ENCODE measurements at places on chromosomes 3 and 15. TPM values are rescaled to one million over a fixed set of nuclear protein-coding genes. Genes with fewer than 3 reads are reported as not detected.
A peak's percentile ranks its signal among the peaks of the same experiment; 100 is the strongest.

DNA sequence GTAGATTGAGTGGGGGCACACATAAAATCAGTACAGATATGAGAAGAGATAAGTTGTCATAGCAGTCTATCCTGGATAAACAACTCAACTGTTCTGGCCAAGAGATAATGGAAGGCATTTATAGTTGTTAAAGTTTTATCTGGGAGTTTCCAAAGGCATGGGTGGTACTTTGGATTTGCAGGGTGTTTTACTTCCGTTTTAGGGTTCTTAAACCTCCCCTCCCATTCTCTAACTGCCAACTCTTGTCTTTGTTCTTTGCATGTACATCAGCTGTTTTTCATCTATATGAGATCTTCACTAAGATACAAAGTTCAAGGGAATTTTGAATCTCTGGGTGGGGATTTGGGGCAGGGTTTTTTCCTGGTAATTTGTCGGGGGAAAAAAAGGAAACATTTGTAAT is 174.7 kb upstream of the CGNL1 start:
- DNase-seq = no peak

DNA sequence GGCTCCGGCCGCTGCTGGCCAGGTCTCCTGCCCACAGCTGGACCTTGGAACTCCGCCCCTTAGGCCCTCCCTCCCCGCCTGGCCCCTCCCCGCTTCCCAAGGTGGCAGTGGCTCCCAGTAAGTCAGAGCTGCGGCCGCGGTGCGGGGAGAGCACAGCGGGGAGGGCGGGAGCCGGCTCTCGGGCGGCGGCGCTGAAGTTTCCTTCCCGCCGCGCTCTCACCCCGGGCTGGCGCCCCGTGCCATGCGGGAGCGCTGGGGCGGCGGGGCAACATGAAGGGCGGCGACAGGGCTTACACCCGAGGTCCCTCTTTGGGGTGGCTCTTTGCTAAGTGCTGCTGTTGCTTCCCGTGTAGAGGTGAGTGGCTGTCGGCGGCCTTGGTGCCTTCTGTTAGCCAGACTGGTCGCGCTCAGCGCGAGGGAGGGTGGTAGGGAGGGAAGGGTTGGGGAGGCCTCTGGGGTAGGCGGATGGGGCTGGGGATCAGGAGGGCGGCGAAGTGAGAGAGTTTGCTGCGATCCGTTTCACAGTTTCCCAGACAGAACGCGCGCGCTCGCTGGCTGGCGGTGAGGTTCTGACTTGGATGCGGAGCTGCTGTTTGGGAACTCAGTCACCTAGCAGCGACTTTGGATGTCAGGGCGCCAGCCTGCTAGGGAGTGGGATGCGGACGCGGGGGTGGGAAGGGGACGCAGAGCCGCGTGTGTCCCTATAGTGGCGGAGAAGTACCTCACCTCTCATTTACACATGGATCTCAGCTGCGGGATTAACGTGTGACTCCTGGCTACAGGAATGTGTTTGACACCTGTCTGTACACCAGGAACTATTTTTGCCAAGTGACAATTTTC is 145.5 kb upstream of the UMPS start:
- DNase-seq = peak; percentile 89

- DNase-seq = no peak
Observed at GRCh38 chr3:126245811-126246727, 65.7 kb upstream of the ALDH1L1 start.

The CCDC54 gene
- total RNA-seq = not detected

DNA sequence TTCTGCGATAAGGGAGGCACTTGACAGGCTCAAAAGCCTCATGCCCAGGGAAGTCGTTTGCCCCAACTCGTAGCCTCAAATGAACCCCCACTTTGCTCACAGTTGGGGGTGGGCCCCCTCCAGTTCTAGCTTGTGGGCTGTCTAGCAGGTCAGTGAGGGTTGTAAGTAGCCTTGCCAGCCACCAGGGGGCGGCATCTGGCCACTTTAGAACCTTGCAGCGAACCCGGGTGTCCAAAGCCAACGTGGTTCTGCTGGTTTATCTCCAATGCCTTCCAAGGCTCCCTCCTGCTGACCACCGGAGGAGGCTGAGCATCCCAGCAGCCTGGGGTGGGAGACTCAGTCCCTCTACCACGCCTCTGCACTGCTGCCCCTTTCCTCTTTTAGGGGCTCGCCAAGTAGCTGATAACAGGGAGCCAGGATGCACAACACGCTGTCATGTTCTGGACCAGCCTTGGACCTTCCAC is 9.2 kb upstream of the RBSN start:
- DNase-seq = peak; percentile 32

The ITGA11 gene
- total RNA-seq = 0.51 TPM

The CELSR3 gene
- 0.81 TPM for total RNA-seq

The SH2D7 gene
- not detected for total RNA-seq

The WDR72 gene
- 2.5 TPM for total RNA-seq

- no peak for DNase-seq
Observed at GRCh38 chr3:152039887-152040286, 166.4 kb downstream of the SUCNR1 start.

DNA sequence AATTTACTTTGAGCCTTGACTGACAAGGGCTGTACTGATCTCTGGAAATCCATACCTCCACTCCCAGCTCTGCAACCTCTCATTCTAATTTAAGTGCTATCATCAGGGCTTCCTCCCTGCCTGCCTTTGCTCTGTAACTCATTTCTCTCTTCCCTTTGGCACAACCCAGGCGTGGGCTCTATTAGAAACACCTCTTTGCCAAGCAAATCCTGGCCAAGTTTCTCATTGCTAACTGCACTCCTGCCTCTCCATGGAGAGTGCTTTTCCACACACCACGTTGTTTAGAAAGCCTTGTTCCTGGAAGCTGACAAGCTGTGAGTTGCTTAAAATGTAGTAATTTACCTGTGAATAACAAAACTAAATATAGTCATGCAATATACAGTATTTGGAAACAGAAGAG is 20.1 kb upstream of the FSTL1 start:
- no peak for DNase-seq

GRCh38 chr3:54593653-54594052 is 334.2 kb downstream of the LRTM1 start:
- no peak for DNase-seq

GRCh38 chr15:80549191-80549590 is 145.0 kb downstream of the ARNT2 start:
- no peak for DNase-seq

DNA sequence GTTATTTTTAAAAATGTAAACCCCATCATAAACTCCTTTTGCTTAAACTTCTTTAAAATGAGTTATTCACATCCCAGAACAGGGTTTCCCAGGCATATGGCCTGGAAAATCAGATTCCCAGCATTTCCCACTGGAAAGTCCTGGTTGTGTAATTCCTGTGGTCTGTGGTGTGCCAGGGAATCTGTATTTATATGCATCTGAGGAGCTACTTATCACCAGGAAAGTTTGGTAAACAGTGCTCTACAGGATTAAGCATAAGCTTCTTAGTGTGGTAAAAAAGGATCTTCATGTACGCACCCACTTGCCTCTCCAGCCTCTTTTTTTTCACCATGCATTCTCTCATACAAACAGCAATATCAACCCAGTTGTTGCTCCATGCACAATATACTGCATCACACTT is 28.2 kb downstream of the MEIS2 start:
- no peak for DNase-seq

The LYZL4 gene
- not detected for total RNA-seq

- DNase-seq = no peak
Observed at GRCh38 chr3:102484-102883, 94.1 kb upstream of the CHL1 start.

- no peak for DNase-seq
Observed at GRCh38 chr3:172577987-172578570, 54.8 kb upstream of the TNFSF10 start.

DNA sequence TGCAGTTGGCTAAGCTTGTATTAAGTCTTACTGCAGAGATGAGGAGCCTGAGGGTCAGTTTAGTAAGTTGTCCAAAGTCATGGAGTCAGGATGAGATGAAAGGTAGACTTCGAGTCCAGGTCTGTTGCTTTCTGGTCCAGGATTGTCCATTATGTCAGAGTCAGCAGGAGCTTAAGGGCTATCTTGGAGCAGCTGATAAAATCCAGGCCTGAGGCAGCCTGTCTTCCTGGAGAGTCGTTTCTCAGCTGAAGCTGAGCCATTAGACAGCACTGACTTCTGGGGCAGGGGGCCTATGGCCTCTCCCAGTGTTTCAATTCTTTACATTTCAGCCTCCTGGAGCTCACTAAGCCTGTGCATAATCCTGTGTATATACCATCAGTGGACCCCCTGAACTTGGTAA is 219.5 kb upstream of the GAP43 start:
- DNase-seq = no peak

The SLC28A1 gene
- not detected for total RNA-seq

DNA sequence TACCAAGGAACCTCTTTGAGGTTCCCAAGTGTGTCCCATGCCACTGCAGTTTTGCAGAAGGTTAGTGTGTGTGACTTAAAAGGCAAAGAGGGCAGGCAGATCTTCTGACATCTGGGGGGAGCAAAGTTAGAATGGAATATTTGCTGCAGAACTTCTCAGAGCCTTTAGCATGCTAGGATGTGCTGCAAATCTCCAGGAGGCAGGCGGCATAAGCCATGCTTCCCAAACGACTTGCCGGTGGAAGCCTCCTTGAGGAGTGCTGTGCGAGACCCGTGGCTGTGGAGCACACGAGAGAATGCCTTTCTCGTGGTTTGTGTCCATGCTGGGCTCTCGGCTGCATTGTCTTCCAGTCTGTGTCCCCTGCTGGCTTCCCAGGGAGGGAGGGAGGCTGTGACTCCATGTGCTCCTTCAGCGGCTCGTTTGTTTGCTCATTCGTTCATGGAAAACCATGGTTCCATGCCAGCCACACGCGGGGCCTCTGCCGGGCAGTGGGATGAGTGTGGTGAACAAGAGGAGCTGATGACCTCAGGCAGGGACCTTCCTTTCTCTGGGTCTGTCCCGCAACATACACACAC is 13.8 kb downstream of the HDAC11 start:
- DNase-seq = no peak

DNA sequence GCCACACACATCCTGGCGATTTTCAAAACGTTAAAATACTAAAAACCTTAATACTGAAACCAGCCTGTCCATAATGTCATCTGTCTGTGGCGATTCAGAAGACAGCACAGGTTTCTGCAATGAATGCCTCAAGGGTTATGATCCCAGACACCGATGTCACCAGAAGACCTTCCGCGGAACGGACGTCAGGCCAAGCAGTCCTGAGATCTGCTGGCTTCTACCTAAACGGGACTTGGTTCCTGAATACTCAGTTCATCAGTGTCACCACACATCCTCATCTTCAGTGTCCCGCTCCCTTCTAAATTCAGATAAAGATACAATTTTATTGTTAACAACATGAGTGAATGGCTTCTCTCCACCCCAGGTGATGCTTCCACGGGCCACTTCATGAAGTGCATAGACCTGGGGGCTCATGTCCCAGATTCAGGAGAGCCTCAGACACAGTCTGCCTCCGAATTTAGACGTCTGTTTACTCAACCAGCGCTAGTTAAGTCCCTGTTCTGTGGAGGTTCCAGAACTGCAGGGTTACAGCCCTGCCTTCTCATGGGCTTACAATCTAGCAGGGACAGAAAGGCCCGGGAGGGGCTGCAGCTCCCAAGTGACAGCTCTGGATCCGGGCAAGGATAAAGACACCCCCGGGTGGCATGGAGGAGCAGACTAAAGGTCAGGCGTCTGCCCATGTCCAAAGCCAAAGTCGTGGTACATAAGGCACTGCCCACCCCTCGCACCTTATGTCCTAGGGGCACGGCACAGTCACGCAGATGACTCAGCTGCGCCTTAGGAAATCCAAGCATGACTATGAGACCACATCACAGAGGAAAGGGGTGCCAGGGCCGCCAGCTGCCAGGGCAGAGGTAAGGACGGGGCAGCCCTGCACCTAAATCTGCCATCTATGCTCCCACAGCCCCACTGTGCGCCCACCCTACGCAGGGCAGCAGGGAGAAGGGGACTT is 75.9 kb downstream of the VGLL4 start:
- no peak for DNase-seq

The CFAP100 gene
- total RNA-seq = not detected

DNA sequence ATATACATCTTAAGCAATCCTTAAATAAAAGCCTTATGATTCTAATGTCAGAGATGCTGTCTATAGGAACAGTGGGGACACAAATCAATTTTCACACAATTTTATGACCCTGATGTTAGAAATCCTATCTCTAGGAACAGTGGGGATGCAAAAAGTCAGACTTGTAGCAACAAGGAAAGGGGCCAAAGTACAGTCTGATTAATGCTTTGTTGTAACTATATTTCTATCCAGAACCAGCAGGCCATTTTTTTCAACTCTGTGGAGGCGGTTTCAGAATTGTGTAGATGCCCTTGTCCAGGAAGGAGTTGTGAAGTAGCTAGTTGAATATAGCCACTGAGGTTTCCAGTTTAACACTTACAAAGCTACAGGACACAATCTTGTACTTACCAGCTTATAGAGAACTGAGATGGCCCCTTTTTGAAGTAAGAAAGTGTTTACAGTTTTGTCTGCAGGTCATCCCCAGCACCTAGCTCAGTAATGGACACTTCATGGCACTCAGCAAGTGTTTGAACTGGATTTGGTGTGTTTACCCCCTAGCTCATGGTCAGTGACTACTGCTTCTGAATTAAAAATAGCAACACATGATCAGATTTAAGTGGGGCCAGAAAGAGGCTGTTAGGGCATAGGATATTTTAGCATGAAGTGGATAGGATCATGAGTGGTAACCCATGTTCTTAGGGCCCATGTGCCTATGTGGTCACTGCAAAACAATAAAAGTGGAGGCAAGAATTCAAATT is 54.3 kb downstream of the RAB7A start:
- no peak for DNase-seq

DNA sequence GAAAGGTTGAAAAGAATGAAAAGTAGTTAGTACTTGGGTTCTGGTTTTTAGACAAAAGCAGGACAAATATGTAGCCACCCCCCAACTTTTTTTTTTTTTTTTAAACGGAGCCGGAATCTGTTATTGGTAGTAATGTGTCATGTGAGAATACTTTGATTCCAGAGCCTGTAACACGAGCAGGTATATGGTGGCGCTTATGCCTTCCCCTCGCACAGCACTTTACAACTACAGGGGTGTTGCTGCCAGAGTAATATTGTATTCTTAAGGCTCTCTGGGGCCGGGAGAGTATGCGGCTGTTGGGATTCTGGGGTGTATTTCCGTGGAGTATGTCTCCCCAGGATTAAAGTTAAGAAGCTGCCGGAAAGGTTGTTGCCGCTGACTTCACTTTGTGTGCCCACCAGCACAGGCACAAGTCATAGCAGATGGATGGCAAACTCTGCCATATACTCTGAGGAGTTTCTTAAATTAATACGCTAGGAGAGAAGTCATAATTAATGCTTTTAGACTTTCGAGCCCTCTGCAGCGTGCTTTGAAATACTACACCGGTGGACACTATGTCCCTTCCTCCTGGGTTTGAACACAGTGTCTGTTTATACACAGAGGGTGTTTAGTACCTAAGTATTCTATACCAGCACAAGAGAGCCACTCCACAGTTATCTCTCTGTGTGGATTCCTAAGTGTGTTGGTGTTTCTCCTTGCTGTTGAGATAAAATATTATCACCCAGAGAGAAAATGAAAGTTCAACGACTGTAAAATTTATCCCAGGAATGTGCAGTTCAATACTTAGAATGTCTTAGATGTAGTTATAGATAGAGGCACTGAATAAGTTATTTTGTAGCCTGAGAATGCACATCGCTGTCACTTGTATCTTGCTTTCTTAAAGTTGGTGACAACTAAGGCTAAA is 1.4 kb downstream of the MBNL1 start:
- DNase-seq = peak; percentile 86
